ENCODE measurements at places on chromosomes 4 and X. TPM values are rescaled to one million over a fixed set of nuclear protein-coding genes. Genes with fewer than 3 reads are reported as not detected.

Gene DCAF12L1
- not detected for total RNA-seq

Gene SATL1
- total RNA-seq, result not detected

Gene CSN1S1
- total RNA-seq, result not detected

Gene SLC16A2
- total RNA-seq, result 1.3 TPM

- no peak for DNase-seq
These were observed 4.6 kb downstream of the PNMA5 start for GRCh38 chrX:152989292-152989658.

DNA sequence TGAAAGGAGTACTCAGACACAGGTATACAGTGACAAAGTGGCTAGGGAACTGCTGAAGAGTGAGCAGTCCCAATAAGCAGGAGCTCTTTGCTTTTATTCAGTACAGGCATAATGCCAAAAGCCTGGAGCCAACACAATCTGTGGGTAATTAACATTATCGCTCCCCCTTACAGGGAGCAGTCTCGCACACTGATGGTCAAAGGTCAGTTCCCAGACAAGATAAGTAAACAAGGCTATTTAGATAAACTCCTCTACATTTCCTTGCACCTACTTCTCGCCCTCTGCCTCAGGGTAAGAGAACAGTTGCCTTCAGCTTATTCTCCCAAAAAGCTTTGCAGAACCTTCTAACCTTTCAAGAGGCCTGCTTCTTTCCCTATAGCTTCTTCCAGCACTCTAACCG lies 73.9 kb upstream of the TAF9B start:
- no peak for DNase-seq

- no peak for DNase-seq
These were observed 1.8 kb downstream of the CPZ start for GRCh38 chr4:8594097-8595038.

GRCh38 chrX:55624403-55624802 lies 1.2 kb downstream of the FOXR2 start:
- DNase-seq, result no peak

GRCh38 chr4:103364083-103364482 lies 165.9 kb upstream of the CENPE start:
- DNase-seq, result no peak

DNA sequence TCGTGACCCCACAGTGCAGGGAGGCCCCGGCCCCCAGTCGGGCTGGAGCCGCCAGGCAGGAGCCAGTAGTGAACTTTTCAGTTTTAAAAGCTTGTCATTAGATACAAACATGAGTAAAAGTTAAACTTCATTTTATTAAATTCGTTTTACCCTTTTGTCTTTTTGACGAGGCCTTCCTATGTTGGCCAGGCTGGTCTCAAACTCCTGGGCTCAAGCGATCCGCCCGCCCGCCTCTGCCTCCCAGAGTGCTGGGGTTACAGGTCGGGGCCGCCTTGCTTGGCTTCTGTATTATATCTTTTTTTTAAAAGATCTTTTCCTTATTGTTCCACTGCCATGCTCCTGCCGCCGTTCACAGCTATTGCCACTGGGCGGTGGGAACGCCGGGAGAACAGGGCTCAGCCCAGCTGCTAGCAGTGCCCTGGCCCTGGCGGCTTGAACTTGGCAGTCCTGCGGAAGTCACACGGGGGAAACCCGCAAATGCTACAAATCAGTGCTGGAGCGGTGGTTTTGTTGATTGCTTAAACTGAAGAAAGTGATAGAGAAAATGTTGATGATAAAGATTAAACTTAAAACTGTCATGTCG lies 968 bp upstream of the NELFA start:
- DNase-seq, result peak; percentile 47

- no peak for DNase-seq
These were observed 48.3 kb downstream of the MED28 start for GRCh38 chr4:17662694-17663093.

DNA sequence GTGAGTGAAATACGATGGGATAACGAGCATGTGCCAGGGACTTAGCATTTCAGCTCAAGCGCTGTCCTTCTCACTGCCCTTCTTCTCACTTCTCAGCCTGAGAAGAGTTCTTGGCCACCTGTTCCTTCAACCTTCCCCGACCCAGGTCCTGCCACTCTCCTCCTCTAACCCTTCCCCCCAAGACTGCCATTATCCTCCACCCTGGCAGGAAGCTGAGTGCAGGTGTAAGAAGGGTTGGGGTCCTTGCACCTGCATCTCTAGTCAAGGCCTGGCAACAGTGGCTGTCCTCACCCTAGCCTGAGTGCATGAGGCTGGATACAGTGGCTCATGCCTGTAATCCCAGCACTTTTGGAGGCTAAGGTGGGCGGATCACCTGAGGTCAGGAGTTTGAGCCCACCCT lies 19.9 kb upstream of the STIM2 start:
- no peak for DNase-seq

GRCh38 chr4:1812720-1813119 lies 19.6 kb downstream of the FGFR3 start:
- no peak for DNase-seq

DNA sequence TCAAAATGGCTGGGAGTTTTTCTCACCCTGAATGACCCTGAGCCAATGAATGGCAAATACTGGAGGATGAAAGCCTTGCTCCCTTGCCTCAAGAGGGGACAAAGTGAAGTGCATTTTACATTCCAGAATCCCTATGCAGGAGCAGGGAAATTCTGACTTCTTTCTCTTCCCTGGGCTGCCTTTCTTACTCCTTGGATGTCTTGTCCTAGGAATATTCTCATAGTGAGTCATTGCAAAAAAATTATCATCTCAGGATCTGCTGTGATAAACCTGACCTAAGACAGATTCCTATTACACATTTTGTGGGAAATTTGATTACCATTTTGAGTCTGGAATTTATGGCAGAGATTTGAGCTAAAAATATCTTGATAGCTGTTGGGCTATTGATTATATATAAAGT lies 199.9 kb downstream of the TMA16 start:
- DNase-seq, result no peak

DNA sequence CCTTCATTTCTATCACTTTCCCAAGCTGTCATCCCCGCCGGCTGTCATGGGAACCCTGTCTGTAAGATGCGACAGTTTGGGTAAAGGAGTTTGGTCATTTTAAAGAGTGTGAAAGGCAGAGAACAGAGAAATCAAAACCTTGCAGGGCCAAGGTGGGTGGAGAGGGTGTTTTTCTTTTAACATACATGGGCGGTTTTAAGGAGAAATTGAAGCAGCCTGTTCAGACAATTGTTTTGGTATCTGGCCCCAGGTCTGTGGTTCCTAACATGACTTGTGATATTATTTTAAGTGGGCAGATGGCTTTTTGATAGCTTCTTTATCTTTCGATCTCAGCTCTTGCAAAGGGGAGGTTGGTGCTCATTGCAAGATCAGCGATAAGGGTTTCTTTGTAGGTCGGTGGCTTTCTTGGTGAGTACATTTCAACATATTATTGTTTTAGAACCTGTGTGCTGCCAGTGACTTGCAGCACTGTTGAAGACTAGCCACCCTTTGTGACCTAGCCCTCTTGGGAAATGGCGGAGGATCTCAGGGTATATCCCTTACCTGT lies 3.7 kb downstream of the PPP1R3F start:
- DNase-seq, result no peak

- DNase-seq, result no peak
These were observed 43.2 kb downstream of the SAT1 start for GRCh38 chrX:23826216-23826615.

DNA sequence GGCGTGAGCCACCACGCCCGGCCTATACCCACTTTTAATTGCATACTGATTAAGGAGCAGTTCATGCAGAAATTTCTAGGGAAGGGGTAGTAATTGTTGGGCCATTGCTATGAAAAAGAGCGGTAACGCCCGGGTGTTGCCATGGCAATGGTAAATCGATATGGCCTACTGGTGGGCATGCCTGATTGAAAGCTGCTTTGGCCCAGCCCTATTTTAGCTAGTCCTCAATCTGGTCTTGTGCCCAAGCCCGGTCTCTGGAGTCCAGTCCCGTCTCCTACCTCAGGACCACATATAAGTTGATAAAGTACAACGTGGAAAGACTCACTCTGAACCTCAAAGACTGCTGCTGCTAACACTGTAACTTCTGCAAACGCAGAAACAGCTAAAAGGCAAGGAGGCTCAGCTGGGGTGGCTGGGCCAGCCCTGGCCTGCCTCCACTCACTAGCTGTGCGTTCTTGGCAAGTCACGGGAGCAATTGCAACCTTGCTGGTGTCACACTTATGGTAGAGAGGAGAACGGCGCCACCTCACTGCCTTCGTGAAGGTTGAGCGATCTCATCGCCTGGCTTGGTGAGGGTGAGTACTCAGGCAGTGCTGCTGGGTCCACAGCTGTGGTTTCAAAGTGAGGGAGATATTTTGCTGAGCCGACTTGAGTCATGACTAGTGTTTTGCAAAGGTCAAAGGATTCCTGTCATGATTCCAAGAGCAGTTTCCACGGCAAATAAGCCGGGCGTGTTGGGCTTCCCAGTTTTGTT lies 57.0 kb upstream of the GRPEL1 start:
- DNase-seq, result no peak

- no peak for DNase-seq
These were observed 160 bp downstream of the LCORL start for GRCh38 chr4:18021470-18021719.

GRCh38 chr4:94357624-94358023 lies 15.0 kb upstream of the HPGDS start:
- DNase-seq, result no peak

- DNase-seq, result no peak
These were observed 3.3 kb downstream of the PDZD4 start for GRCh38 chrX:153827016-153827415.

DNA sequence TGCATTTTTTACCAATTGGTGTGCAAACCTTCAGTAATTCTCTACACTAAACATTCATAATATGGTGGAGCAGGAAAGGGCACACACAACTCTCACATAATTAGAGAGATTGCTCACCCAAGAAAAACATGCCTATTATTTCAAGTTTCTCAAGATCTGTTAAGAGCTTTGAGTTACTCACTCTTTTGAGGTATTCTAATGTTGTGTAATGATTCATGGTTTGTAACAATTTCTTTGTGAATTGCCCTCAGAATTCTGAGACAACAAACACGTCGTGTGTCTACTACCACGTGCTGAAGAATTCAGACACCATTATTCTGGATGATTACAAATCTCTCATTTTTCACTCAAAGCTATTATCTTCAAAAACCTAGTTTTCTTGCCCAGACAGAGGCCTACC lies 82.8 kb downstream of the PDGFC start:
- DNase-seq, result no peak
